Neural progenitor cell (in vitro differentiated cells): ENCODE measurements at places on chromosomes 5 and 9.
A peak's percentile ranks its signal among the peaks of the same experiment; 100 is the strongest.

DNA sequence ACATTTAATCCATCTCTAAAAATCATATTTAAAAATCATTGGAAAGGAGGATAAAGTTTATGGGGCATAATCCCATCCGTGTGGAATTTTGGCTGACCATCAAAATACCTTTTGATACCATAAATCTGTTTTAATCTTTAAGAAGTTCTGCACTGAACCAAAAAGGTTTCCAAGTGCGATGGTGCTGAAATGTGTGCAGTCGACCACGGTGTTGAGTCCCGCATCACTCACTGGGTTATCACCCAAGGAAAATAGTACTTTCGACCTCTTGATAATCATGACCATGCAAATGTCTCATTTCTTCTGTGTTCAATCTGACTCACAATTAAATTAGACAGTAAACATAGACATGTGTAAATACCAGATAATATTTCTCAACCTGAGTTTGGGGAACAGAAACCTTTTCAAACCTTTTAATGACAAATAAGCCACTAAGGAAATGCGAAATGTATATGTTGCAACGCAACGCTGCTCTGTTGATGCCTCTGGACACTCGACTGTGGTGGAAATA is 62.0 kb upstream of the CDH6 start:
- DNase-seq: no peak

- peak; percentile 35 for DNase-seq
Measured at GRCh38 chr5:177131352-177132135, 2.0 kb upstream of the NSD1 start.

DNA sequence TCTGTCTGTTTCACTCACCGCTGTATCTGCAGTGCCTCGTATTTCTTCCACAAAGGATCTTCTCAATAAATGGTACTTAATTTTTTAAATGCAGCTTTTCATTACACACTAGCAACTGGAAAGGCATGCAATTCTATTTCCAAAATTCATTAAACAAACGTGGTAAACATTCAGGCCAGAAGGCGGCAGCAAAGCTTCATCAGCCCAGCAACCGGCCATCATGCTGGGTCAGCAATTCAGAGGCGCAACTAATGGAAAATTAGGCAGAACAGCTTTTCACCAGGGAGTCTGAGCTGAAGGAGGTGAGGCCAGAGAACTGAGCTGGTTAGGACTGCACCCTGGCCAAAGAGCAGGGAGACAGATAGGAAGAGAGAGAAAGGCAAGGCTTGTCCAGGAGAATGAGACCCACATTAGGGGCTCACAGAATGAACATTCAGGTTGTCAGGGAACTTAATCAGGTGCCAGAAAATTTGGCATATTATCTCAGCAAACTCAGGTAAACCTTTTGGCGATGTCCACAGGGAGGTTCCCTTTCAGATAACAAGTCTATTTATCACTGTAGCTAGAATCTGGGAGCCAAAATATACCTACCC is 17.7 kb upstream of the RNF180 start:
- DNase-seq: peak; percentile 75

DNA sequence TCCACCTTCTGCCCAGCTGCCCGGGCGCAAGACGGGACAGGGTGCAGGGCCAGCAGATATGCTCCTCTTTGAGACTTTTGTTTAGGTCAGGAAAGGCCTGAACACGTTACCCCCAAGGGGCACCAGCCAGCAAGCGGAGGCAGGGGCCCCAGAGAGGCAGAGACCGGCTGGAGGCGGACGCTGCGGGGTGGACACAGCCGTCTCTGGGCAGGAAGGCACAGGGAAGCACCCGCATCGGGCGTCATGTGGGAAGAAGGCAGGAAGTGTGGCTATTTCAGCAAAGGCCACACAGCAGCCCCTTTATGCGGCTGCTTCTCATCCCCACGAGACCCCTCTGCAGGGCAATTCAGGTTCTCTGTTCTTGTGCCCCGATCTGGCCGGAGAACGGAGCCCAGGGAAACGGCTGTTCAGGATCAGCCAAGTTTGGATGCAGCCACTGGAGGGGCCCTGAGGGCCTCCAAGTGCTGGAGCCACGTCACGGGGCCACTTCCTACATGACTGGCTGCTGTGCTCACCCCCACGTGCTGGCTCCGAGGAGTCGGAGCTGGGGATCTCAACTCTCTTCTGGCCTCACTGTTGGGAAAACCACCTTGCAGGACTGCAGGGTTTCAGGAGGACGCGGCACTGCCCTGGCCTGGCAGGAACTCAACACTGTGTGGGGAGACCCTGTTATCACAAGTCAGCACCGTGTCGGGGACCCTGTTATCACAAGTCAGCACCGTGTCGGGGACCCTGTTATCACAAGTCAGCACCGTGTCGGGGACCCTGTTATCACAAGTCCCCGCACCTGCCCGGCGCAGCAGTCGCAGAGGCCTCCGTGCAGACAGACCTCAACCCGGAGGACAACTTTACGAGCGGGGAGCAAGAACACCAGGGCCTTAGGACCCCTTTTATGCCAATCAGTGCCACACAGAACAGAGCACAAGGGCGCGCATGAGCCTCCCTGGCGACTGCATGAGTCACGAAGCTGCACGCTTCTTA is 44.4 kb downstream of the SLC12A7 start:
- no peak for DNase-seq

DNA sequence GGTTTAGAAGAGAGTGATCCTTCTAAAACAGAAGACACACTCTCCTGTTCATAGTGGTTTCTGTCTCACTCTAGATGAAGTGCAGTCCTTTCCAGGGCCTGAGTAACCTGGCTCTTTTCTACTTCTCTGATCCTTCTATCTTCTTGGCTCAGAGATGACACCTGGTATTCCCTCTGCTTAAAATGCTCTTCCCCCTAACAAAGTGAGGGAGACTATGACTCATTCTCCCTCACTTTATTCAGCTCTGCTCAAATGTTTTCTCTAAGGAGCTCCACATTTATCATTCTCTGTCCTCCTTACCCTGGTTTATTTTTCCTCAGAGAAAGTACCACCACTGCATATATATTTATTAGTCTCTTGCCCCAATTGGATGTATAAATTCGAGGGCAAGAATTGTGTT is 24.6 kb downstream of the TUT7 start:
- DNase-seq: no peak

DNA sequence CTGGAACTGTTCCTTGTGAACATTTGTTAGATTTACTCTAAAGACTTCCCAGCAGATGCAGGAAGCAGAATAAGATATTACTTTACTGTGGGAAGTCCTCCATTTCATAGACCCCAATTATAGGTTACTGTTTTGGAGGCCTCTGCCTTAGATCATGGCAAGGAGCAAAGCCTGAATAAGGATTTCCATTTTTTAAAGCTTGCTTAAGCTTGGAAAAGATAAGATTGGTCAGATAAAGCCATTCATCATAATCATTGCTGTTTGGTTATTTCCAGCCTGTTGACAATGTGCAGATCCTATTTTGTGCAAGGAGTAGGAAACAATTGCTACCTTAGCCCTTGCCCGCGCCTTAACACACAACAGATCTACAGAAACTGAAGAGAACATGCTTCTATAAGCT is 129.5 kb upstream of the ITGA1 start:
- no peak for DNase-seq

- DNase-seq: no peak
Measured at GRCh38 chr5:134394932-134395331, 16.7 kb downstream of the CDKN2AIPNL start.

- peak; percentile 69 for DNase-seq
Measured at GRCh38 chr9:75200892-75201470, 112.7 kb downstream of the OSTF1 start.

- DNase-seq: no peak
Measured at GRCh38 chr9:87500491-87501270, 3.0 kb downstream of the DAPK1 start.

DNA sequence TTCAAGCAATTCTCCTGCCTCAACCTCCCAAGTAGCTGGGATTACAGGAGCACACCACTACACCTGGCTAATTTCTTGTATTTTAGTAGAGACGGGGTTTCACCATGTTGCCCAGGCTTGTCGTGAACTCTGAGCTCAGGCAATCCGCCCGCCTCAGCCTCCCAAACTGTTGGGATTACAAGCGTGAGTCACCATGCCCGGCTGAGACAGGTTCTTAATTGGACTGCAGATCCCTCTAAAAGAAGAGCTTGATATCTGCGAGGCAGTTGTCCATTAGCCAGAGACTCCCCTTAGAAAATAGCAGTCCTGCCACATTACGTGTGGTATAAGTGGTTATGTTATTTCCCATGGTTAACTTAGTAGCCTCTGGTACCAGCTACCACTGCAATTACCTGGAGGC is 46.6 kb upstream of the NPR3 start:
- DNase-seq: no peak

DNA sequence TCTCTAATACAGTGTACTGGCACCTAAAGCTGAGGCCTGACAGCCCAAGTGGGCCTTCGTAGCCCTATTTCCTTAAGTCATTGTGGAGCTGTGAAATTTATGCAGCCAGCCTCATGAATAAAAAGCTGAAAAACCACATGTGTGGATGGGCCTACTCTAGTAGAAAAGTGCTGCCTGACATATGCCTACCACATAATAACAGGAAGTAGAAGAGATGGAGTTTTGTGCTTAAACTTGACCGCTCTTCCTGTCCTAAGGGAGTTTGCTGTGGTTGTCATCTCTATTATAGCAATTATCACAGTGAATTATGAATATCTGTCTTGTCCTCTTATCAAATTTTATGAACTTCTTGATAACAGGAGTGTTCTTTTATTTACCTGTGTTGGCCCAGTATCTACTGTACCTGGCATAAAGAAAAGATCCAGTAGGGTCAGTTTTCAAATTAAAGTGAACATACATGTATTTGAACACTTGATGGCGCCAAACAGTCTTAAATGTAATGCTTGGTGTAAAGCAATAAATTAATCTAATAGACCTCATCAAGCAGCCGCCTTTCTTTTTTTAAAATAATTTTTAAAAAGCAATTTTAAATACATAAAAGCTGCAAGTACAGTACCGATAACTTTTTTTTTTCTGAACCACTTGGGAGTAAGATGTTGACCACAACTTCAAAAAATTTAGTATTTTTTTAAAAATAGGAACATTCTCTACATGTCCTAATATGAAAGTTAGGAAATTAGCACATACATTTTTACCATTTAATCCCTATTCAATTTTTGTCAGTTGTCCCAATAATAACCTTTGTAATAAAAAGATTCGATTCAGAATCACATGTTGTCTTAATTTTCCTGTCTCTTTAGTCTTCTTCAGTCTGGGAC is 51.0 kb downstream of the FKTN start:
- peak; percentile 79 for DNase-seq

GRCh38 chr5:74619308-74619707 is 21.2 kb downstream of the ENC1 start:
- no peak for DNase-seq
